ENCODE measurements at places on chromosomes 16 and 17. TPM values are rescaled to one million over a fixed set of nuclear protein-coding genes. Genes with fewer than 3 reads are reported as not detected.
A peak's percentile ranks its signal among the peaks of the same experiment; 100 is the strongest.

DNA sequence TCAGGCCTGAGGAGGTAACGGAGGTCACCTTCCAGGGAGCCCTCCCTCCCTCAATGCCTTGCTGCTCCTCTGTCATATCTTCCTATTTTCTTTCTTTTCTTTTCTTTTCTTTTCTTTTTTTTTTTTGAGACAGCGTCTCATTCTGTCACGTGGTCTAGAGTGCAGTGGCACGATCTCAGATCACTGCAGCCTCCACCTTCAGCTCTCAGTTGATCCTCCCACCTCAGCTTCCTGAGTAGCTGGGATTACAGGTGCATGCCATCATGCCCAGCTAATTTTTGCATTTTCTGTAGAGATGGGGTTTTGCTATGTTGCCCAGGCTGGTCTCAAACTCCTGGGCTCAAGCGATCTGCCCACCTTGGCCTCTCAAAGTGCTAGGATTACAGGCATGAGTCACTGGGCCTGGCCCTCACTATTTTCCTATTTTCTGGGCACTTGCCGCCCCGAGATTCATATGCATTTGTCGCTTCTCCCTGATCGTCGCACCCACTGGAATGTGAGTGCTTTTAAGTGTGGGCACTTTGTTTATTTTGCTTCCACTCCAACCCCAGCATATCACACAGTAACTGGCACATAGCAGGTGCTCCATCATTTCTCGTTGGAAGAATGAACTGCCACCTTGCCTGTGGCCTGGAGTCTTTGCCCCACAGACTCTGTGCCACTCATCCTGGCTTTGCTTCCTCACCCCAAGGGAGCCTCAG is 31.7 kb downstream of the CPNE2 start:
- peaks cover 46% of the 10 kb centered on the region for H3K4me1 ChIP-seq
- H3K4me3 ChIP-seq, result no peak overlapping the region
- peak overlapping the region; percentile 44 for H3K27ac ChIP-seq
- no peak for DNase-seq

DNA sequence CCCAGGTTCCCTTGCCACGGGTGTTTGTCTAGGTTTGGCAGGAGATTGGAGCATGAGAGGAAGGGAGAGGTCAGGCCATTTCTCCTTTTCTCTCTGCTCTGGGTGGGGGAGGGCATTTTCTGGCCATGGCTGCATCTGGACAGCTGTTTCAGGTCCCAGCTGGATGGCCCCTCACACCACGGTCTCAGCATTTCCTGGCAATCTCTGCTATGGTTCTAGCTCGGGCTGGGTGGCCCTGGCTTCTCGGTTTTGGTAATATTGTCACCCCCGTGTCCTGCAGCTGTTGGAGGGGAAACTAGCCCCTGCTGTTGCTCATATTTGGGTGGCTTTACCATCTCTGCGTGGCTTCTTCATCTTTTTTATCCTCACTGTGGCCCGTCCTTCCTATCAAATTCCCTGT is 11.5 kb upstream of the NLRP1 start:
- DNase-seq, result no peak
- H3K4me1 ChIP-seq, result no peaks in the 10 kb centered on the region
- no peak overlapping the region for H3K27ac ChIP-seq
- no peak overlapping the region for H3K4me3 ChIP-seq

DNA sequence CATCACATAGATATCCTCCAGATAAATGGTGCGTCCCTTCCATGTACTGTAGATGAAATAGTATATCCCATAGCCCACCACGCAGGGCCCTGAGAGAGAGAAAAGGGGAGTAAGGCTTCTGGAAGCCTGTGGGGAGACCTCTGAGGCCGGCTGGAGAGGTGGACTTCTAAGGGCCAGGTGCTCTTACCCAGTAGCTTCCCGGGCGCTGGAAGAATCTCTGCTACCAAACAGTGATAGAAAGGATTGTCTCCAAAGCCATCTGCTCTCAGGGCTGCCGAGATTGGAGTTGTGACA is 718 bp downstream of the SAT2 start:
- no peak overlapping the region for H3K27ac ChIP-seq
- no peaks in the 10 kb centered on the region for H3K36me3 ChIP-seq
- H3K4me1 ChIP-seq, result peaks cover 11% of the 10 kb centered on the region

- H3K36me3 ChIP-seq, result no peaks in the 10 kb centered on the region
- no peak for DNase-seq
- H3K27ac ChIP-seq, result no peak overlapping the region
- H3K4me1 ChIP-seq, result peaks cover 14% of the 10 kb centered on the region
- no peak overlapping the region for H3K4me3 ChIP-seq
Observed at GRCh38 chr17:10735251-10735650, 5.4 kb upstream of the TMEM220 start.

GRCh38 chr17:33204156-33204555 is 88.9 kb downstream of the ASIC2 start:
- DNase-seq, result no peak
- no peak overlapping the region for H3K4me3 ChIP-seq
- no peaks in the 10 kb centered on the region for H3K4me1 ChIP-seq
- peaks cover 6% of the 10 kb centered on the region for H3K27me3 ChIP-seq
- H3K36me3 ChIP-seq, result no peaks in the 10 kb centered on the region
- H3K27ac ChIP-seq, result no peak overlapping the region

The KRTAP4-6 gene
- not detected for total RNA-seq

The ADAD2 gene
- total RNA-seq, result 0.19 TPM

DNA sequence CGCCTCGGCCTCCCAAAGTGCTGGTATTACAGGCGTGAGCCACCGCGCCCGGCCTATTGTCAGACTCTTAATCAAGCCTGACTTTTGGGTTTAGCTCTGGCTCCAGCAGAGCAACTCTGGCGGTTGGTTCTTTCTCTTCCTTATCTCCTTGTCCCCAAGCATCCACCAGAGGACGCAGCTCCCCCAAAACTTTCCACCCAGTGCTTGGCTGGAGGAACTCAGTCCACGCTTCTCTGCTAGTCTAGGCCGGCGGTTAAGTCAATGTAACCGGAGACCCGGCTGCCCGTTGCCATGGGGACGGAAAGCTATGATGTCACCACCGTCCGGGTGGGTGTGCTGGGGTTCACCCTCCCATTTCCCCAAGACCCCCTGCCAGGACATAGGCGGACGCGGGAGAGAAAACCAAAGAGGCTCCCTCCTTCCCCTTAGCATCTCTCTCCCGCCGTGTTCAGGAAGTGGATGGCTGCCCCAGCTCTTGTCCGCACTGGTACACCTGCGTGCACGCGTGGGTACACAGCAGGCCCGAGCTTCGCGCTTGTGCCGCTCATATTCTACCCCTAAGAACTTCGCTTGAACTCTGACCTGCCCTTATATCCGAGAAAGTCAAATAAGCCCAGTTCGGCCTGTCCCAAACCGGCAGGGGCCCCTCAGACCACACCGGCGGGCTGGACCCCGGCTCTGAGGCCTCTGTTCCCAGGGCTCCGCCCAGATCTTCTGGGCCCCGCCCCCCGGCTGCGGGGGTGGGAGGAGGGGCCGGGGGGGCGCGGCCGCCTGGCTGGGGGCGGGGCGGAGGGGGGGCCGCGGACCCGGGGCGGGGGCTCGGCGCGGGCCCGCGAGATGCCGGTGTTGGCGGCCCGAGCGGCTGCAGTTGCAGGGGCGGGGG is at the start of gene RND2:
RND2 (plus strand) TSS at position 825 of the 883 bp plus-strand sequence. CDS start 117 bp downstream, outside the sequence.
- H3K36me3 ChIP-seq, result no peaks in the 10 kb centered on the region
- DNase-seq, result peak; percentile 88
- peaks cover 21% of the 10 kb centered on the region for H3K4me1 ChIP-seq
- H3K27ac ChIP-seq, result peak within 1 kb of the TSS; percentile 21
- no peaks in the 10 kb centered on the region for H3K27me3 ChIP-seq

DNA sequence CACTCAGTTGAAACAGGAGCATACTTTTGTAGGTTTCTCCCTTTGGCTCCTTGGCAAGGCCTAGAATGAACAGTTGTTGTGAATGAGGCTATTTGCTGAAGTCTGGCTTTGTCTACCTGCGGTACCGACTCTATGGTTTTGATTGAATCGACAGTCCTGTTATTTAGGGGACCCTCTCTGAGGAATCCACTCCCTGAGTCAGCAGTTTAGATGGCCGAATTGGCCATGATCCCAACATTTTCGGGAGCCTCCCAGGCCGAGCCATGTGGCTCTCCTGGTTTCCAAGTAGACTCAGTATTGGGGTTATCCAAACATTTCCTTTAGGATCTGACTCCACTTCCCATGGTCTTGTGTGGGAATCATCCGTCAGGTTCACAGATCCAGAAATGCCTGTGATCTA is 394.8 kb upstream of the MAF start:
- H3K4me1 ChIP-seq, result no peaks in the 10 kb centered on the region
- DNase-seq, result no peak
- peaks cover 3% of the 10 kb centered on the region for H3K27me3 ChIP-seq
- no peaks in the 10 kb centered on the region for H3K36me3 ChIP-seq
- H3K27ac ChIP-seq, result no peak overlapping the region
- no peak overlapping the region for H3K4me3 ChIP-seq

GRCh38 chr17:34781571-34782108 is 179.6 kb downstream of the CCT6B start:
- peaks cover 3% of the 10 kb centered on the region for H3K27me3 ChIP-seq
- no peak for DNase-seq

The NAGS gene
- total RNA-seq, result 1.7 TPM

Measured in activated CD4-positive, alpha-beta memory T cell treated with anti-CD3 and anti-CD28 coated beads for 36 hours (primary cell).